ENCODE measurements at places on chromosomes 1 and 21.

DNA sequence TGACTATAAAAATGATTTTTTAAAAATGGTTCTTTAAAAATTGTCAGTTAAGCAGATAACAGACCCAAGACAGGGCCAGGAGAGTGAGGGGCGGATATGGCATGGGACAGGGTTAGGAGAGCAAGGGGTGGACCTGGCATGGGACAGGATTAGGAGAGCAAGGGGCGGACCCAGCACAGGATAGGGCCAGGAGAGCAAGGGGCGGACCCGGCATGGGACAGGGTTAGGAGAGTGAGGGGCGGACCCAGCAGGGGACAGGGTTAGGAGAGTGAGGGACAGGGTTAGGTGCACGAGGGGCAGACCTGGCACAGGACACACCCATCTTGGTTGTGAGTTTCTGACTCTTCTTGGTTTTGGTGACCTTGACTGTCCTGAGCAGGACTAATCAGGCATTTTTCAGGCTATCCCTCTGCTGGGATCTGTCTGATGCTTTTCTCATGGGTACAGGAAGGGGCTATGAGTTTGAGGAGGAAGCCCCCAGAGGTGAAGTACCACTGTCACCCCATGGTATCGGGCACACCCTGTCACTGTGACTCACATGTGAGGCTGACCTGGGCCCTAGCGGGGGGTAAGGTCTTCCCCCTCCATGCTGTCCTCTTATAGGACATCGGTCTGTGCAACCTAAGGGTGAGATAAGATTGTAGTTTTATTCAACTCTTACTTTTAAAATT, 159.0 kb upstream of the COL6A1 start:
- DNase-seq, result no peak

DNA sequence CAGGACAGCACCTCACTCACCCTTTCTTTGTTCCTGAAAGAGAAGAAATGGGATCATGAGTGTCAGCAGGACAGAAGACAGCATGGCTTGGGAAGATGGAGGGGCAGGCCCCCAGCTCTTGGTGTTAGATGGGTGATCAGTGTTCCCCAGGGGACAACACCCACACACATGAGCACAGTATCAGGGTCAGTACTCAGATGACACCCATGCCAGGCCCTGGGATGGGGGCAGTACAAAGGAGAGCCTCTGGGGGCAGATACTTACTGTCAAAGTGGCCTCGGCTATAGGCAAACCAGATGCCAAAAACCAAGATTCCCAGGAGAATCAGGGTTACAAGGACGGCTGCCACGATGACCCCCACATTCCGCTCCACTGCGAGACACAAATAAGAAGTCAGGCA, 21.6 kb downstream of the F11R start:
- DNase-seq, result no peak

DNA sequence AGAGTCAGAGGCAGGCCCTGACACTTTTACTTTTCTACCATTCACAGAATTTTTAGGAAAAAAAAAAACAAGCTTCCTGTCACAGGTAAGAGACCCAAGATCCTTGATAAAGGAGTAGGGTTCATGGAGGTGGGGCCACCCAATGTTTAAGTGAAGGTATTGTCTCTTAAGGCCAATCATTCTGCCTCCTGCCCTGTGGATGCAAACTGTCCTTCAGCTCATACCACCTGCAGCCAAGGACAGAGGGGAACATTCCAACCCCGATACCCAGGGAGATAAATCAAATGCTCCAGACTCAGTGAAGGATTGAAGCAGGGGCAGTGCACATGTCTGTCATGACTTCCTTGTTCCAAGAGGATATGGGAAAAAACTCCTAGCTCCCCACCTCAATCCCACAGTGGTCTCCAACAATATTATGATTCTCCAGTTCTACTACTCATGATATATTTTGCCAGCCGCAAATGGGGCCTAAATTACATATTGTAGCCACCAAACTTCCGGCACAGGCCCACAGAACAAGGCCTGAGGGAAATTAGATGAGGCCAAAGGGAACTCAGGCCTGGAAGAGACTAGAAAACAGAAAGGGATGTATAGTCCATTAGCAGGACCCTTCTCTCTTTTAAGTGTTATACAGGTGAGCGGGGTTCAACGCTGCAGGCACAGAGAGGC, 59.5 kb downstream of the TRABD2B start:
- no peak for DNase-seq

DNA sequence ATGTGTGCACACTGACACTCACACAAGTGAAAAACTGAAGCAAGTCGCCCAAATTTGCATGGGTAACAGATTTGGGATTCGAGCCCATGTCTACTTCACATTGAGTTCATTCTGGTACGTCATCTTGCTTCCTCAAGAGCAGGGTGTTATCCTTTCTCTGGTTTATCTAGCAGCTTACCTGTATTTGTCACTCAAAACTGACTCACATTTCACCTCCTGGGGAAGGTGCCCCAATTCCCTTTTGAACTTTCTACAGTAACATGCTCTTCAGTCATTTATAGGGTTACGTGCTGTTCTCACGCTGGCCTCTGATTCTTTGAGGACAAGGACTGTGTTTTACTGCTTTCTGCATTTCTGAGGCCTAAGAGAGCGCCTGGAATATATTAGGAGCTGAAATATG, 162.8 kb downstream of the PDE4B start:
- DNase-seq, result no peak

- no peak for DNase-seq
Observed at GRCh38 chr21:26397545-26397944, 175.5 kb downstream of the CYYR1 start.

All from heart right ventricle (tissue), 16 donors.